Left lung (tissue), 14 donors: ENCODE measurements at places on chromosomes 16 and 17. TPM values are rescaled to one million over a fixed set of nuclear protein-coding genes. Genes with fewer than 3 reads are reported as not detected.

The PSMD12 gene
- 44.2 TPM for polyA plus RNA-seq

GRCh38 chr17:3985846-3986245 is 21.6 kb upstream of the ATP2A3 start:
- no peak overlapping the region for H3K27ac ChIP-seq
- no peak for DNase-seq
- peaks cover 16% of the 10 kb centered on the region for H3K4me1 ChIP-seq
- peaks cover 12% of the 10 kb centered on the region for H3K27me3 ChIP-seq
- H3K36me3 ChIP-seq: no peaks in the 10 kb centered on the region

DNA sequence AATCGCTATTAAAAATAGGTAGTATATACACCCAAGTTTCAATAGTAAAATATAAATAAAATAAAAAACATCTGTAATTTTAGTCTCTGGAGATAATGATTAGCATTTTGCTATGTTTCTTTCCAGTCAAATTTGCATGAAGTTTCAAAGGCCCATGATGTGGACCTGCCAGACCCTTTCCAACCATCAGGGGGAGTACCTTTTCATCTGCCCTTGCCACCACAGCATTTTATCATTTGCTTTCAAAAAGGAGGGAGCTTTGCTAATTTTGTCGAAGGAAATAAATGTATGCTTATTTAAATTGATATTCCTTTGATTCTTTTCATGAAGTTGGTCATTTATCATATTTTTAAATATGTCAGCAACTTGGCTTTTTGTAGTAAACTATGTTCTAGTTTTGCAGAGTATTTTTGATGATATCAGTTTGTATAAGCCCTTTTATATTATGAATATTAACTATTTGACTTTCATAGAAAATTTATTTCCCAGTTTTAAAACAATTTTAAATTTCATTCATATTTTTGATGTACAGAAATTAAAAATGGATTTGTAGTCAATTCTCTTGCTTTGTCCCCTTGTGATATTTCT is 115.2 kb upstream of the NETO2 start:
- no peaks in the 10 kb centered on the region for H3K4me1 ChIP-seq
- H3K36me3 ChIP-seq: no peaks in the 10 kb centered on the region
- H3K4me3 ChIP-seq: no peak overlapping the region
- H3K27me3 ChIP-seq: no peaks in the 10 kb centered on the region
- no peak for DNase-seq

The DPEP1 gene
- polyA plus RNA-seq: 10.4 TPM

The TVP23A gene
- polyA plus RNA-seq: 8.4 TPM

The VMO1 gene
- polyA plus RNA-seq: 0.22 TPM

The ADAD2 gene
- polyA plus RNA-seq: 0.36 TPM

DNA sequence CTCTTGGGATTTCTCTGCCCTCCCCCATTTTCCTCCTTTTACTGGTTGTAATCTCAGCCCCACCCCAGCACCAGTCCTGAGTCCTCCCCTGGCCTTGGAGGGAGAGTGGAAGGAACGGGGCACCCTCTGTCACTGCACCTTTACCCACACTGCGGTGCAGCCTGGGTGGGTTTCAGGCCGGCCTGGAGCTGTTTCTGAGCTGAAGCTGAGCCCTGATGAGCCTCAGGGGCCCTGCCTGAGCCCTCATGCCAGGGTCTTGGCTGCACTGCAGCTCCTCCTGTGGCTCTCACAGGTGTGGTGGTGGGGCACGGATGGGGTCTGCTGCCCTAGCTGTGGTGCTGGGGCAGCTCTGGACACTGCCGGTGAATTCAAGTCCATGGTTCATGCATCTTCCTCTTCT is 34.5 kb downstream of the RNF213 start:
- no peaks in the 10 kb centered on the region for H3K4me1 ChIP-seq
- DNase-seq: no peak
- no peak overlapping the region for H3K4me3 ChIP-seq
- peaks cover 100% of the 10 kb centered on the region for H3K36me3 ChIP-seq

The MAFG gene
- polyA plus RNA-seq: 8.1 TPM

The CNGB1 gene
- 0.20 TPM for polyA plus RNA-seq
